ENCODE measurements at places on chromosomes 6 and 20. TPM values are rescaled to one million over a fixed set of nuclear protein-coding genes. Genes with fewer than 3 reads are reported as not detected.

The EYA4 gene
- polyA plus RNA-seq = 19.3 TPM

- no peak for DNase-seq
Observed at GRCh38 chr20:46129955-46130481, 11.9 kb downstream of the CD40 start.

The PDSS2 gene
- polyA plus RNA-seq = 20.1 TPM

- DNase-seq = peak; percentile 71
Observed at GRCh38 chr20:36017048-36017951, 48.9 kb downstream of the CNBD2 start.

GRCh38 chr6:43870660-43871061 lies 100.7 kb downstream of the VEGFA start:
- no peak for DNase-seq

- no peak for DNase-seq
Observed at GRCh38 chr6:48563433-48563832, 452.4 kb upstream of the PTCHD4 start.

The BFSP1 gene
- polyA plus RNA-seq = 3.6 TPM

DNA sequence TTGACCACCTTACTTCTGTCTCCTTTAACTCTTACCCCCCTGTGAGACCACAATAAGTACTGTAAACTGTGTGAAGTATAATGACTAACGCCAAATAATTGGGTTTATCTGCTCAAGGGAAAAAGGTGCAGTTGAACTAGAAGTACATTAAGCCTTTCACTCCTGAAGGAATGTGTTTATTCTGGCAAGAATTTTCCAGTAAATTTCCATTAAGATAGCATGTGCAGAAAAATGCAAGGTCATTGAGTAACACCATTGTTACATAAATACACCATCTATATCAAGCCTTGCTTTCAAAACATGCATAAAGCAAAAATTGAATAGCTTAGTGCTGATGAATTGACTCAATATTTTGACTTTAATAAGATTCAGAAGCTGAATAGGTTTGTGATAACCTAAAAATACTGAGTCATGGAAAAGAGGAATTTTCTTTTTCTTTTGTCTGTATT lies 65.4 kb downstream of the ARHGAP18 start:
- DNase-seq = no peak

The UBE3D gene
- polyA plus RNA-seq = 8.5 TPM

DNA sequence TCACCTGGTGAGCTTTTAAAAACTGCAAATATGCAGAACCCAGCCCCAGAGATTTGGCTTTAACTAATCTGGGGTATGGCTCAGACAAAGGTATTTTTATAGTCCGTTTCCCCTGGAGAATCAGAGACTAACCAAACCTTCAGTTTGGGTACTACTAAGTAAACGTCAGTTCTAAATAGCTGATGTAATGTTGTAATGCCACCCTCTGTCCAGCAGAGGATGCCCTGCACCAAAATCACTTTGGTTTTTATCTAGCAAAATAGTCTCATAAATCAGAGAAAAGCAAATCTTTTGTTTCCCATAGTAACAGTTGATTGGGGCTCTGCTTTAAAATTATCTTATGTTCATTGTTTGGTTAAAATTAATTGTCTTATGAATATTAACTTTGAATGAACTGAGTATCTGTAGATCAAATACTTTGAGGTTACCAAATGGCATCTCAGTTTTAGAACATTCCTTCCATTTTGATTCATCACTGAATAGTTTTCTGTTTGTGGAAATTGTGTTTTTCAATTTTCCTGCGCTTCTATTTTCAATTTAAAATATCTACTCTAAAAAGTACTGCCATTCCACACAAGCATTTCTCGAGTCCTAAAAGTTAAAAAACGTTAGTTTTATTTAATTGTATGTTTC lies 278.3 kb upstream of the PLCB4 start:
- peak; percentile 16 for DNase-seq

- no peak for DNase-seq
Observed at GRCh38 chr6:25489399-25489798, 162.6 kb upstream of the SCGN start.

The TFAP2D gene
- polyA plus RNA-seq = not detected

The NOTCH4 gene
- polyA plus RNA-seq = 21.0 TPM

Measured in right renal pelvis (tissue), 4 donors.